Muscle of back (tissue), 13 donors: ENCODE measurements at places on chromosomes 3 and 15.

- DNase-seq, result no peak
Observed at GRCh38 chr3:68817243-68817642, 115.1 kb downstream of the TAFA4 start.

DNA sequence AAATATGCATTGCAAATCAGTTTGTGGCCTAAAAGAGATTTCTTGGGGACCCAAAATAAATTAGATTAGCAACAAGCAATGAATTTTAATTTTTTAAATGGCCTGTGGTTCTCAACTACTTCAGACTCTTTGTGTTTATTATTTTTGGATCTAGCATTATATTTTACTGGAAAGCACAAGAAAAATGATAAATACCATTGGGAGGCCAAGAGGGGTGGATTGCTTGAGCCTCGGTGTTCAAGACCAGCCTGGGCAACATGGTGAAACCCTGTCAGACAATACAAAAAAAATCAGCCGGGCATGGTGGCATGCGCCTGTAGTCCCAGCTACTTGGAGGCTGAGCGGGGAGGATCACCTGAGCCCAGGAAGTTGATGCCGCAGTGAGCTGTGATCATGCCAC lies 13.6 kb downstream of the LACTB start:
- no peak for DNase-seq

DNA sequence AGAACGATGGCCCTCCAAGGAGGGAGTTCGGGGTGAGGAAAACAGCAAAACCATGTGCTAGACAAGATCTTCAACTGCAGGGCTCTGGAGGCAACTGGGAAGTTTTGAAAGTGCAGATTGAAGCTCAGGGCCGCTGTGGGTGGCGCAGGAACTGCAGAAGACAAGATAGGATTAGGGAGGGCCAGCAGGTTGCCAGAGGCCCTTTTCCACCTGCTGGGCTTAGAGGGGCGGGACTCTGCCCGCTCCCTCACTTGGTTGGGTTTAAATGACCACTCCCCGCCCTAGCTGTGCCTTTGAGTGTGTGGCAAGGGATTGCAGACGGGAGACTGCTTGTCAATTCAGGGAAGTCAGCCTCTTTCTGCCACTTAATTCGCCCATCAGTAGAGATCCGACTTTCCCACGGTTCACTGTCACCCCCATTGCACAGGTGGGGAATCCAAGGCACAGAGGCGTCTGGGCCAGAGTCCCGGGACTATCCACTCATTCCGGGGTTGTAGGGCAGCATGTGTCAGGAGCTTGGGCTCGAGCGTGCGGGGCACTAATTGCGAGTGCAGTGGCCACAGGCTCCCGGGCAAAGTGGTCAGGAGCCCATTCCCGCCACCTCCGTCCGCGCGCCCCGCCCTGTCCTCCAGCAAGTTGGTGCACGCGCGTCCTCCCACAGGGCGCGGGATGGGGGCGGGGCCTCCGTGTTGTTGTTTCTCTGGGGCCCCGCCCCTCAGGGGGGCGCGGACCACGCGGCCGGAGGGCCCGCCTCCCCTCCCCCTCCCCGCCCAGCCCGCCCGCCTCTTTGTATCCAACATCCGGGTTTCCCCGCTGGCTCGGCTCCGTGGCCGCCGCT lies at the start of gene ACVR2B:
Gene ACVR2B, plus strand, starts transcription at position 816 of the 838 bp plus-strand sequence. CDS start 433 bp downstream, outside the sequence.
- peak; percentile 81 for DNase-seq

GRCh38 chr3:79490165-79491028 lies 277.4 kb downstream of the ROBO1 start:
- DNase-seq, result peak; percentile 79

DNA sequence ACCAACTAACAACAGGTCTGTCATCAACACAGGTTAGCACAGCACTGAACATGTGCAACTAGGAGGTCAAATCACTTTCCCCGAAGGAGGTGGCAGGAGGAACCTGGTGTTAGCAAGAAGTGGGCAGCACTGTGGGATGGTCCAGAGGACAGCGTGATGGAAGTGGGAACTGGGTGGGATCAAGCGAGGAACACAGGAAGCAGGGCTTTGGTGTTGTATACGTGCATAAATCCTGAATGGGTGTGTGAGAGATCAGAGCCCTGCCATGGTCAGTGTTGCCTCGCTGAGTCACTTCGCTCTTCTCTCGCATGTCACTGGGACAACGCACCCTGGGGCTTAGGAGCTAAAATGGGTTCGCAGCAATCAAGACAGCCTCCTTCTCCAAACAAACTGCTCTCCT lies 62.1 kb downstream of the MOBP start:
- no peak for DNase-seq

DNA sequence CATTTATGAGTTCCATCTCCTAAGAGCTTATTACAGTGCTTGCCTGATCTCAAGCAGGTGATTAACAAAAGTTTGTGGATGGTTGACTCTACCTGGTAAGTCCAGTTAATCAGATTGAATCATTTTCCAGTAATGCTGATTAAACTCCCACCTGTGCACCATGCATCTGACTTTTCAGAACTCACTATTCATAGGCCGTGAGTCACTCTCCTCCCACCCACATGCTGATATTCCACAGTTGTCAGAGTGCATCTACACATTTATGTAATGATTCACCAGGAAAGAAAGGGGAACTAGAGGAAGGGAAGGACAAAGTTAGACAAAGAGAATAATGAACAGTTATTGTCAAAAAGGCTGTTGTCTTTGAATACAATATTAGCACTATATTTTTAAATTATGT lies 106.2 kb upstream of the UBE3A start:
- DNase-seq, result no peak

DNA sequence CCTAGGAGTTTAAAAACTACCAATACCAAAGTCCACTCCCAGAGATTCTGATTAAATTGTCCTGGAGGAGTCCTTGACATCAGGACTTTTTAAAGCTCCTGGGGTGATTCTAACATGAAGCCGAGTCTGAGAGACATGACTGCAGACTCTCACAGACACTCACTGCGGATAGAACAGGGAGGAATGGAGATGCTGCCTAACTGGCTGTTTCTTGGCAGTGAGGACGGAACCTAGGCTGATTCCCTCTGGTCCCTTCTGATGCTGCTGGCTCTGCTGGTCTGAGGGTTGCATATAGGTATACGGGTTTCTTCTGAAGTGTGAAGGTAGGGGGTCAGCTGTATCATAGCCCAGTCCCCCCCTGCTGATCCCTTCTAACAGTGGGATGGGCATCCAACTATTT lies 1.3 kb upstream of the HRG start:
- no peak for DNase-seq

- DNase-seq, result peak; percentile 87
Observed at GRCh38 chr3:106810300-106810875, 566.9 kb upstream of the CCDC54 start.

DNA sequence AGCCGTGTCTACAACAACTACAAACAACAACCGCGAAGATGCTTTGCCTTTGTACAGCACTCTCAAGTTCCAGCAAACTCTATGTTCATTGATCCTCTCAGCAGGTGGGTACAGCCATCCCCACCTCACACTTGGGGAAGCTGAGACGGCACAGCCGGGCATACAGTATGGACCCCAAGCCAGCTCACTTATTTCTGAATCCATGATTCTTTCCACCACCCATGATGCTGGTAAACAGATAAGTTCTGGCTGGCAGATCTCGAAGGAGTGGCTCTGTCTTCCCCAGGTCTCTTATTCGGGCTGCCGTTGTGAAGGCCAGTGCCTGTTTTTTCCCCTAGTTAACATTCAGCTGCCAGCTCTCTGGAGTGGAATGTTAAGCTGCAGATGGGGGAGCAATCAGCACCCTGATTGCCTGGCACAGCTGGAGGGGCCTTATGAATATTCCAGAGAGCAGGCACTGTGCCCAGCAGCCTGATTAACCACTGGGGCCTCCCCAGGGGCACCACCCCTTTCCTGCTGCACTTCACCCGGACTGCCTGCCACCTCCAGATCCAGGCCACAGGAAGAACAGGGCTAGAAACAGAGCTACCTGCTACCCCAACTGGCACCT lies 73.2 kb downstream of the CORO2B start:
- DNase-seq, result no peak

DNA sequence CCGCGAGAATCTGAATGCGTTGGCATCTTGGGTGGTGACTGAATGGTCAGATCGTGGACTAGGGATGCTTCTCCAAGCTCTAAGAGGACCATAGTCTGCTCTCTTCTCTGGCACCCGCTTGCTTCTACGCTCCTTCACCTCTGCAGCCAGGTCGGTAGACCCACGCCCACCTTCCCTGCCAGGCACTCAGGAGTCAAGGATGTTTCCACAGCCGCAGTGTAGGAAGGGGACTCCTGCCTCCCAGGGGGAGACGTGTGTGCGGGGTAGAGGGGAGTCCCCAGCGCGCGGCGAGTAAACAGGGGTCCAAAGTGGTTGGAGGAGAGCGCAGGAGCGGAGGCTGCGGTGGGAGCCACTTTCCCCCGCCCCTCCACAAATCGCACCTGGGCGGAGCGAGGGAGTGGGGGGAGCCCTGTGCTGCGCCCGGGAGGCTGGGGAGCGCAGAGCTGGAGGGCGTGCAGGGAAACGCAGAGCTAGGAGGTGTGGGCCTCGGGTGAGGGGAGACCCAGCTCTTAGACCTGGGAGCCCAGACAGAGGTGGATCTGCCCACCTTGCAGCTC lies 1.7 kb downstream of the LRRC3B start:
- DNase-seq, result peak; percentile 5

DNA sequence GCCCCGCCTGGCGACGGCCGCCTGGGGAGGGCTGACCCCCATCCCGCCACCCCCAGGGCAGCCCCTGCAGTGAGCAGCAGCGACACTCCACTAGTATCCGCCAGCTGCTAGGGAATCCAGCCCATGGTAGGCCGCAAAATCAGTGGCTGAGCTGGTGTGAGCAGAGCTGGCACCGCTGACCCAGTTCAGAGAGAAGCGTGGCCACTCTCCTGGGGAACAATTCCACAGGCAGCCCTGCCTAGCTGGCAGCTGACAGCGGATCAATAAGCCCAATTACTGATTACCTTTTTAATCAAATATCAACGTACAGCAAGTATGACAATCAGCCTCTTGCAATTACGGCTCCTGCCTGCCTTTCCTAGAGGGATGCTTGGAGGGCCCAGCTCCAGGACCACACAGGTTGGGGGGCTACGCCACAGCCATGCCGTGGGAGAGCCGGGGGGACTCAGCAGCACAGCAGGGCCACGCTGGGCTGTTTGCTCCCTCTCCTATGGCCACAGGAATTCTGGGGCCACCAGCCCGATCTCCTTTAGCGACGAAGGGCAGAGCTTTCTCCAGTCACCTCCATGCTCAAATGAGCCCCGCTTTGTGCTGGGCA lies 13.9 kb downstream of the DNAJB8 start:
- DNase-seq, result no peak

- peak; percentile 49 for DNase-seq
Observed at GRCh38 chr3:157077565-157077991, 82.4 kb downstream of the CCNL1 start.

DNA sequence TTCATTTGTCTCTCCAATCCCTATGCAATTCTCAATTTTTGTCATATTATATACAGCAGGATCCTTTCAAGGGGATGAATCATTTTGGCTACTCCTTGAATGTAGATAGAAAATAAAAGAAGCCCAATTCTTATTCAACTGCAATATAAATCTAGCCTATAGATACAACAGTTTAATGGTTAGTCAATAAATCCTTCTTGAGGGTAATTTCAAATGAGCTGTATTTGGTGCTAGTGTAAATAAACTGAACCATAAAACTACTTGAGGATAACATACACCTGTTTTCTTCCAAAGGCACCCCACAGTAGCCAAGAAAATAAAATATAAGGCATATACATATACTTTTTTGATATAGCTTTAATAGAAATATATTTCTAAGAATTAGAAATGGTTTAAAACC lies 830.3 kb downstream of the ROBO1 start:
- no peak for DNase-seq

- peak; percentile 64 for DNase-seq
Observed at GRCh38 chr3:42256135-42256819, 9.7 kb downstream of the CCK start.

- DNase-seq, result no peak
Observed at GRCh38 chr3:178629430-178630178, 93.4 kb downstream of the KCNMB2 start.

GRCh38 chr15:101046826-101047225 lies 127.7 kb downstream of the LRRK1 start:
- DNase-seq, result no peak

GRCh38 chr3:183279371-183279770 lies 26.3 kb downstream of the B3GNT5 start:
- DNase-seq, result no peak

DNA sequence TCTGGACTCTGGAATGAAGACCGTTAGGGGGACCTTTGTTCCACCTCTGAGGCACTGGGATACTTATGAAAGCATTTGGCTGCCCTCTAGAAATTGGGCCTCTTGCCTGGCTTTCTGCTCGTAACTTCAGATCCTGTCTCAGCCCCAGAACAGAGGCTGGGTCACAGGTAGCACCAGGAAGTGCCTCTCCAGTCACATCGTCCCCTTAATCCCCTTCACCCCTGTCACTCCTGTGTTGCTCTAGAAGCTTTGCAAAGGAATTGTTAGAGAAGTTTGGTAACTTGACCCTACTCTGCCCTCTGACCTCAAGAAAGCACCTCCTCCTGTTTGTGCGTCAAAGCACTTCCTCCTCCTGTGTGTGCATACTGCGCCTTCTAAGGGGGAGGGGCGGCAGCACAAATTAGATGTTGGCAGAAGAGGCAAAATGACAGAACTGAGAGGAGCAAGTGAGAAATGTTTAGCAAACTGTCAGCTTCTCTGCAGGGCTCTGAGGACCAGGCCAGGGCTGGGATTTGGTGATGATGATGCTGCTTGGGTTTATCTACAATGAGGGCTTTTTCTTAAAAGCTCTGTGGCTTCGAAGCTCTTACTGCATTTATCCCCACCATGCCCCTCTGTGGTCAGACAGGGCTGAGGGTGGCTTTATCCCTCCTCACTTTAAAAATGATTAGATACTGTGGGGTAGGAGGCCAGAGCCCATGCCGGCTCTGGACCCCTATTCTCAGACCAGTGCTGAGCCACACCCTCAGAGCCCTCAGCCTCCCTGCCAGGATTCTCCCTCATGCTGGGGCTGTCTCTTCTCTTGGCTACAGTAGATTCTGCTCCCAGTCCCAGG lies 76.2 kb downstream of the LARS2 start:
- DNase-seq, result peak; percentile 34

DNA sequence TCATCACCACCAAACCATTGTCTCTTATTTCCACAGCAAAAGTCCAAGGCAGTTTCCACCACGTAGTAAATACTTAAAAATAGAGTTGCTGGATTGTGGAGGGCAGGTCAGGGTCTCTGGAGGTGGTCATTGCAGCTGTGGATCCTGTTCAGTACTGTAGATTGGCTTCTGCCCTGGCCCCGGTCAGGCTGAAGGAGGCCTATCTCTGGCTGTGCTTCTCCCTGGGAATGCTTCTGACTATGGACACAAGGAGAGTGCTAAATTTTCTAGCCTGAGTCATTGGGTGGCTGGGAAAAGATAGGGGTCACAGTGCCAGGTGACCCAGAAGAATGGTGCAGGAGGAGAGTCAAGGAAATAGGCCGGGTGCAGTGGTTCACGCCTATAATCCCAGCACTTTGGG lies 26.3 kb upstream of the GMPPB start:
- no peak for DNase-seq

DNA sequence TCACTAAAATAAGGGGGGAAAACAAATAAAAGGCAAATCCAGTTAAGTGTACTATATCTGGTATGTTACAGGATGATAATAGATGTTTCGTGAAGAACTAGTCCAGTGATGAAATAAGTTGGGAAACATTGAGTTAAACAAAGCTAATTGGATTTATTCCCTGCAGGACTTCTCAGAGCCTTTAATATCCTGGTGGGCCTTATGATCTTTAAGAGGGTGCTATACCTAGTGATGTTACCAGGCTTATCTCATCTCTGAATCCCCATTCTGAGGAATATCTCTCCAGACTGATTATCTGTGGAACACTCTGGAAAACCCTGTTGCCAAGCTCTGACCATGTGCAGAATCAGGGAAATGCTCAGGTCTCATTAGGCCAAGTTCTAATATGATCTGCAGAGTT lies 54.8 kb upstream of the POMGNT2 start:
- no peak for DNase-seq

GRCh38 chr15:79540551-79540950 lies 108.4 kb downstream of the MINAR1 start:
- DNase-seq, result no peak
